ENCODE measurements at places on chromosomes 11 and 22. TPM values are rescaled to one million over a fixed set of nuclear protein-coding genes. Genes with fewer than 3 reads are reported as not detected.

DNA sequence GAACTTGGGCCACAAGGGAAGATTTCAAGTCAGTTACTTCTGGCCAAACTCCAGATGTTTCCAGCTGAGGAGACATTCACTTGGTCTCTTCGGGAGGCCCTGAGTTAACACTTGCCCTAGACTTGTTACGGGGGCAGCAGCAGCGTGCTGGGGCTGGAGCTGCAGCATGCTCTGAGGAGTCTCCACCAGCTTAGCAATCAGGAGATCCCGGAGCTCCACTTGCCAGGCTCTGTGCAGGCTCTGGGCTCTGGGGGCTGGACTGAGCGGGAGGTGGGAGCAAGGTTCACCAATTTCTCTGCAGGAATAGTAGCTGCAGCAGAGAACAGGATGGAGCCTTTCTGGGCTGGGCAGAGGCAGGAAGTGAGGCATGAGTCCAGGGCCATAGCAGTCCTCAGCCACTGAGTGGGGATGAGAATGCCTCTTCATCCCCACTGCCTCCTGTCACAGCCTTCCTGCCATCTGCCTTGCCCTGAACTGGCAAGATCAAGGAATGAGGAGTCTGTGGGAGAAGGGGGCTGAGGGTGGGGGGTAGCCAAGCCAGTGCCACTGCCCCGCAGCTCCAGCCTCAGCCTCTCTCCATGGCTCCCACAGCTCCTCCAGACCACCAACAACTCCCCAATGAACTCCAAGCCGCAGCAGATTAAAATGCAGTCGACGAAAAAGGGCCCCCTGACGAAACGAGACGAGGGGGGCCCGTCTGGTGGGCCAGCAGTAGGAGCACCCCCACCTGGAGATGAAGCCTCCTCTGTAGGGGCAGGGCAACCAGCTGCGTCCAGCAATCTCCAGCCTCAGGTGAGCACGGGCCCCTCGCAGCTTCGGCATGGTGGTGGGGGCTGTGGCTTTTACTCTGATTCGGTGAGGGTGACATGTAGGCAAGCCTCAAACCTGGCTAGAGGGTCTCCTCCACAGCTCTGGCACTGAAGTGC is 23.4 kb downstream of the GTPBP1 start:
- no peak for DNase-seq

- DNase-seq: peak; percentile 75
These were observed 19.5 kb downstream of the TXN2 start for GRCh38 chr22:36461665-36462649.

- DNase-seq: peak; percentile 69
These were observed 34.1 kb downstream of the LIF start for GRCh38 chr22:30212363-30212995.

BARX2 gene
- 0.03 TPM for polyA plus RNA-seq

CHID1 gene
- polyA plus RNA-seq: 30.8 TPM

GRCh38 chr22:46432164-46433068 is 96.9 kb downstream of the TRMU start:
- peak; percentile 11 for DNase-seq

GRCh38 chr11:12731841-12732336 is 57.7 kb downstream of the TEAD1 start:
- DNase-seq: no peak

DNA sequence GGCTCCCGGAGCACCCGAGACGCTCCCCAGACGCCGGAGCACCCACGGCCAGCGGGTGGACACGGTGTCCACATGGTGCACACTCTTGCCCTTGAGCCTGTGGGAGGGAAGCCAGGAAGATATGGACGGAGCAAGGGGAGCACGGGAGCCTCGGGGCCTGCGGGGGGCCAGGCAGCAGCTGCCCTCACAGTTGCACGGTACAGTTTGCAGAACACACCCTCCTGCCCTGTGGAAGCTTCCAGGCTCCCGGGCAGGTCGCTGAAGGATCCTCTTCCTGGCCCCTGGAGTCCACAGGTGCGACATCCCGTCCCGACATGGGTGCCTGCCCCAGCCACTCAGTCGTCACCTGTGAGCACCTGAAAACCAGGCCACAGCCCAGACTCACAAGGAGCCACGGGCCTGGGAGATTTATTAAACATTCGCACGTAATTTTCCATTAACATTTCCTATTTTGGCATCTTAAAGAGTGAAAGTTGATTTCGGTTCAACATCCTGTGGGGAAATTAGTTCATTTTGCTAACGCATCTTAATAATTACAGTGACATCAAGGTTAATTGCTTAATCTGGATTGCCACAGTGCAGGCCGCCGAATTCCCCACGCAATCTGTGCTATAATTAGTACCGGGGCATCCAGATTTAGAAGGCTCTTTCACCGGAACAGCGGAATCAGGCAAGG is 253.3 kb downstream of the BRD1 start:
- DNase-seq: no peak

Data from heart left ventricle (tissue), 16 donors.